Cortex of kidney (tissue), 1 donor: ENCODE measurements at places on chromosomes 7 and 10.

DNA sequence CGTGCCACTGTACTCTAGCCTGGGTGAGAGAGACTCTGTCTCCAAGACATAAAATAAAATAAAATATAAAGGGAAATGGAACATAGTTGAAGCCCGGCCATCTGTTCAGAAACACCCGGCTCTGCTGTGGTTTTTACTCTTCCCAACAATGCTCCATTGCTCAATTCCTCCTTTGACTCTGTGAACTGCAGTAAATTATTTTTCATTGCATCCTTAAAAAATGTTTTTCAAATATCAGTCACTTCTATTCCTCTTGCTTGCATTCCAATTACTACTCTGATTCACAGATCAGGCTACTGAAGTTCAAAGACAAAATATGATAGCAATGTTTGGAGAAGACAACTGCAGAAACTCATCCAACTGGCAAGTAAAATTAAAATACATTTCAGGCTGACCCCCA, 983.0 kb downstream of the SORCS1 start:
- DNase-seq = no peak

DNA sequence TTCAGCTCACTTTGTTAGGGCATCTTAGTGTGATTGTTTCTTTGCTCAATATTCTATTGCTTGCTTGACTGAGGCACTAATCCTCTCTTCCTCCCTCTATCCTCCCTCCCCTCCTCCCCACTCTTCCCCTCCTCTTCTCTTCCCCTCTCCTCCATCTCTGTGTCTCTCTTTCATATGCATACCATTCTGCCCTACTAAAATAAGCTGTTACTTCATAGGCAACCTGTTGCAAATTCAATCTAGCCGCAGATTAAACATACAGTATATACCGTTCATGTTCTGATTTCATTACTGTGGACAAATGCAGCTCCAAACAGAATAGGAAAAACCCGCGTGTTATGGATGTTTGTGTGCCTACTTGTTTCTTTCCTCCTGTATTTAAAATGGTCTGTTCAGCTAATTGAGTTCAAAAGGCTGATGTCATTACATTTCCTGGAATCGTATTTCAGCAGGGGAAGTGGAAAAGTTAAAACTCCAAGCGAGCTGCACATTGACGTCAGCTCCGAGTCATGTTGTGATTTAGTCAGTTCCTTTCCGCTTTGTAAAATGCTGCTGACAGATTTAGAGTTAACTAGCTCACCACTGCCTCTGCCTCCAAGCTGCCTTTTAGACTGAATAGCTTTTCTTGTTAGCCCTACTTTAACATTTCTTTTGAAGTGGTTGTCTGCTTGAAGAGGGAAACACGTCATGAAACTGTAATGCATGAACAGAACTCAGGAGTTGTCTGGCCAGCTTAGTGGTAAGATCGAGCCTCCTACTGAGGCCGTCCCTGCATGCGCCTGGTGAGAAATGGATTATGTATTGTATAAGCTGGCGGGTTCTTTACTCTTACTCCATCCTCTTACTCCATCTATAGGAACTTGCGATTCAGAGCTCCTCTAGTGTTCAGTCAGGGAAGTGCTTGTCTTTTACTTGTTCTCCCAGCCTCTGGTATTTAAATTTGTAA, 69.0 kb downstream of the CREM start:
- DNase-seq = no peak

GRCh38 chr7:30977896-30978564, 14.3 kb downstream of the GHRHR start:
- no peak for DNase-seq

DNA sequence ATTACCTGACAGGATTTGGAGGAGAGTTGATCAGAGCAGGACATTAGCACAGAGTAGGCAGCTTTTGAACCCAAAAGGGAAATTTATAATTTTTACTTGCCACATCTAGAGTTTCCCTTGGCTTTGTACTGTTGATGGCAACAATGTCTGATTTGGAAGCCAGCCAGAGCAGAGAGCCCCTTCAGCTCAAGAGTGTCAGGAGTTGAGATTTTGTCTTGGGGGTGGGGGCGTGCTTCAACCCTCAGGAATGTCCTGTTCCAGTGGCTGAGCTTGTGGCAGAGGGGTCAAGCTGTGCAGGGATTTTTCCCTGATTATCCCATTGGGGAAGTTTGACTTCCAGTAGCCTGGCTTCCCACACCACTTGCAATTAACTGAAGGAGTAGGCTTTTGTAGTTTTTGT, 27.0 kb downstream of the SP4 start:
- no peak for DNase-seq

- no peak for DNase-seq
Measured at GRCh38 chr10:118570591-118570990, 24.9 kb downstream of the PRLHR start.

- DNase-seq = no peak
Measured at GRCh38 chr10:101287183-101287996, 58.1 kb upstream of the LBX1 start.

DNA sequence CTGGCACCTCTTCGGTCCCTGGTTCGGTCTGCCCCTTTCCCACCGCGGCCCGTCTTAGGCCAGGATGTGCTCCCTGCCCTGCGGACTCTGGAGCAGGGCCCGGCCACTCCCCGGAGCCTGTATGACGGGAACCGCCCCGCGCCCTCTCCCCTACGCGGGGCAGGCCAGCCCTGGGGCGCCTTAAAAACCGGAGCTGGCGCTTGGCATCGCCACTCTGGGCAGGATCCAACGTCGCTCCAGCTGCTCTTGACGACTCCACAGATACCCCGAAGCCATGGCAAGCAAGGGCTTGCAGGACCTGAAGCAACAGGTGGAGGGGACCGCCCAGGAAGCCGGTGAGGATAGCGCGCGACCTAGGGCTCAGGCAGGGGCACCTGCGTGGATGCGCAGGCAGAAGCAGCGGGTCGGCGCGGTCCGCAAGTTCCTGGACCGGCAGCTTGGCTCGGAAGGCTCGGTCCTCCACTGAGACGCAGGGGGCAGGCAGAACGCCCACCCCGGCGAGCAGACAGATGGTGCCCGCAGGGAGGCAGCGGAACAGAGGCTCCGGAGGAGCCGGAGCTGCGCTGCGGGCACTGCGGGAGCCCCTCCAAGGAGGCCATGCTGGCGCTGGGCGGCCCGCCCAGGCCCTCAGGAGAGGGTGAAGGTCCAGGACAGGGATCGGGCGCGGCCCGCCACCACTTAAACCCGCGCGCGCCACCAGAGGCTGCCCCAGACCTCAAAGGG, at the start of gene ADIRF:
Gene ADIRF, plus strand, starts transcription at position 212 of the 723 bp plus-strand sequence. Its CDS starts 63 bp downstream, at position 275.
- no peak for DNase-seq

GRCh38 chr10:15681076-15681475, 38.6 kb downstream of the ITGA8 start:
- no peak for DNase-seq

- no peak for DNase-seq
Measured at GRCh38 chr10:34584164-34584563, 230.9 kb downstream of the PARD3 start.

DNA sequence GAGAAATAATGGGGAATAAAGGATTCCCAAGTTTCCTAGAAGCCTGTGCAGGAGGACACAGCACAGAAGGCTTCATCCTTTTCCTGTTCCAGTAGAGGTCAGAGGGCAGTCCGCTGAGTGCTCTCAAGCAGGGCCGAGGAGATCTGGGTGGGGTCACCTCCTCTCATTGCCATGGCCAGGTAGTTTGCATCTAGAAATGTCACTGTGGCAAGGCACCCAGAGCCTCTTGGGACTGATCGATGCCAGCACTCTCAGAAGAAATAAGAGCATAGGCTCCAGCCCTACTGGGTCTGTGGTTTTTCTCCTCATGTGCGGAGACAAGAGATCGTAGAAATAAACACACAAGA, 7.9 kb downstream of the NUB1 start:
- no peak for DNase-seq

DNA sequence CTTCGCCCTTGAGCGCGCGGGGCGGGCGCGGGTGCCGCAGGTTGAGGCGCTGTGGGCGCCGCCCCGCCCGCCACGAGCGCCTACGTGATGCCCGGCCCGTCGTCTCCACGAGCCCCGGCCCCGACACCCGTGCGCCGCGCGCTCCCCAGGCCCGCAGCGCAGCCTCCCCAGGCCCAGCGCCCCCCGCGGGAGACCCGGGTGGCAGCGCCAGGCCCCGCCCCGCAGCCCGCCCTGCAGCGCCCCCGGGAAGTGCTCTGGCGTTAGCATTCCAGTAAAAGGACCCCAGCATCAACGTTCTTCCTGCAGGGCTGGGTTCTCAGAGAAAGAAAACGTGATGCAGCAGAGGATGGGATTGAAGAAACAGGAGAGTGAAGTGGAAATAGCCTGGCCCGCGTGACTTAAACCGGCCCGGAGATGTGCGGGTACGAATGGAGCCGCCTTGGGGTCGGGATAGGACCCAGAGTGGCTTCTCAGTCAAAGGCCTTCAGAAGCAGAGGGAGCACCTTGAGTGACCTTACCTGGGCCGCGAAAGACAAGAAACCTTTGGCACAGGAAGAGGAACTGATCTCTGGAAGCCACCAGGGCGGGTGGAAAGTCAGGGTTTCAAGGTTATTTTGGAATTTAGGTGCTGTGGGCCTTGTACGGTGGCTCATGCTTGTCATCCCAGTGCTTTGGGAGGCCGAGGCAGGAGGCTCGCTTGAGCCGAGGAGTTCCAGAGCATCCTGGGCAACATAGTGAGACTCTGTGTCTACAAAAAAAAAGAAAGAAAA, 1.8 kb downstream of the PFKP start:
- DNase-seq = no peak

- DNase-seq = no peak
Measured at GRCh38 chr10:18261063-18261610, 120.9 kb downstream of the CACNB2 start.

GRCh38 chr10:14523286-14523685, 192.6 kb upstream of the FRMD4A start:
- DNase-seq = no peak

DNA sequence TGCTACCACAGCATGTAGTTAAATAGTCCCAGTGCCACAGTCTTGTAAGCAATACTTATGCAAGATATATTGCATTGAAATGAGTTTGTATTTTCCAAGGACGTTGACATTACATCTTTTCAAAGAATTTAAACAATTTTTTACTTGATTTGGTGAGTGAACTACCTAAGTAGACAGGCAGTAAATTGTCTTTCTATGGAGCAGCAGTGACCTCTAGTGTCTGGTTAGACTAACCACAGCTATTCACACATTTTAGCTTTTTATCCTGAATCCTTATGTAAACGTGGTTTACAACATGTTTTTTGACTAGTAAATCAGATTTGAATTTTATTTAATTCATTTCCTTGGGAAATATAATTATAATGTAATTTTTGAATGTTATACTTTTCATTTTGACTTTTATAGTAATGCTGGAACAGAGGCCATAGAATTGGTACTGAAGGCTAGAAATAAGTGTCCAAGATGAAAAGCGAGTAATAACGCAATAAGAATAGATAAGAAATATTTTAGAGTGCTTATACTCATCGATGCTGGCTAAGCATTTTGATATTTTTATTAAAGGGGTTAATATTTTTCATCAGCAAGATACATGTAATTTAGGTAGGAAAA, 5.6 kb downstream of the LRRTM3 start:
- no peak for DNase-seq

- no peak for DNase-seq
Measured at GRCh38 chr10:86661161-86662025, 6.9 kb upstream of the LDB3 start.

GRCh38 chr10:29243750-29244149, 45.1 kb upstream of the LYZL1 start:
- DNase-seq = no peak

GRCh38 chr10:88103576-88103975, 240.2 kb downstream of the PTEN start:
- DNase-seq = no peak

- no peak for DNase-seq
Measured at GRCh38 chr7:44631458-44632115, 25.2 kb downstream of the OGDH start.

DNA sequence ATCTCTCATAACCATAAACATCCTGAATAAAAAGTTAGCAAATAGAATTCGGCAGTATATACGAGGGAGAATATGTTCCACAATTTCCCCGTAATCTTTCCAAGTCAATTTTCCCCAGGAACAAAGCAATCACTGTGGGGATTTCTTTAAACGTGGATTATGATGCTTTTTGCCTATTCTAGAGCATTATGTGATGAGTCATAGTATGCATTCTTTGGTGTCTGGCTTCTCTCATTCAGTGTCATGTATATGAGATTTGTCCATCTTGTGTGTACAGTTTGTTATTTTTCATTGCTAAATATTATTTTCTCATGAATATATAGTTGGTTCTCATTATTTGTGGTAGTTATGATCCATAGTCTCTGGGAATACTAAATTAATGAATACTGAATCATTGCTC, 9.9 kb upstream of the OR9A4 start:
- no peak for DNase-seq

DNA sequence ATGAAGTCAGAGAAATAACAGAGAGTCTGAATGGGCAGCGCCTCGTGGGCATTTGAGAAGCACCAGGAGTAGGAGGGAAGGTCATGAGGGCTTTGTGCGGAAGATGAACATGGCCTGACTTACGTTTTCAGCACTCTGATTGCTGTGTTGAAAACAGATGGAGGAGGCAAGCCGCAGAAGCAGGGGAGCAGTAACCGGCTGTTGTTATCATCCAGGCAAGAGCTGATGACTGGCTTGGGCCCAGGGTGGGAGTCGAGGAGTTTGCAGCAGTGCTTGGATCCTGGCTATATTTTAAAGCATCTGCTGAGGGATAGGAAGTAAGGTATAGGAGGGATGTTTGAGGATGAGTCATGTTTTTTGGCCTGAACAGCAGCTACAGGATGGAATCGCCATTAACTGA, 12.7 kb upstream of the PDLIM1 start:
- no peak for DNase-seq

DNA sequence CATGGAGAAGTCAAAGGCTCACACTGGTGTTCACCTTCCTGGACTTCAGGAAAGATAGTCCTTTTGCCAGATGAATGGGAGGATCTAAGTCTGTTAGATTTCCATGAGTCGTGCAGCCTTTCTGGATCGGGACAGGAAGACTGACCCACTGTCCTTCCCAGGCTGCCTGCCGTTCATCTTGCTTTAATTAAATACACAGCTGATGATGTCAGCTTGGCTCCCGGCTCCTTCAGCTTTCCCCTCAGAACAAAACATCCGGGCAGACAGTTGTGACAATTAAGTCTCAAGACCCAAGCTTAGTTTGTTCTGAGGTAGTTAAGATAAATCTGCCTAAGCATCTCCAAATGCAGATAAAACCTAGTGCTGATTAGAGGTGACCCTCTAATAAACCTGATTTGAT, 58.6 kb downstream of the AUTS2 start:
- DNase-seq = no peak

DNA sequence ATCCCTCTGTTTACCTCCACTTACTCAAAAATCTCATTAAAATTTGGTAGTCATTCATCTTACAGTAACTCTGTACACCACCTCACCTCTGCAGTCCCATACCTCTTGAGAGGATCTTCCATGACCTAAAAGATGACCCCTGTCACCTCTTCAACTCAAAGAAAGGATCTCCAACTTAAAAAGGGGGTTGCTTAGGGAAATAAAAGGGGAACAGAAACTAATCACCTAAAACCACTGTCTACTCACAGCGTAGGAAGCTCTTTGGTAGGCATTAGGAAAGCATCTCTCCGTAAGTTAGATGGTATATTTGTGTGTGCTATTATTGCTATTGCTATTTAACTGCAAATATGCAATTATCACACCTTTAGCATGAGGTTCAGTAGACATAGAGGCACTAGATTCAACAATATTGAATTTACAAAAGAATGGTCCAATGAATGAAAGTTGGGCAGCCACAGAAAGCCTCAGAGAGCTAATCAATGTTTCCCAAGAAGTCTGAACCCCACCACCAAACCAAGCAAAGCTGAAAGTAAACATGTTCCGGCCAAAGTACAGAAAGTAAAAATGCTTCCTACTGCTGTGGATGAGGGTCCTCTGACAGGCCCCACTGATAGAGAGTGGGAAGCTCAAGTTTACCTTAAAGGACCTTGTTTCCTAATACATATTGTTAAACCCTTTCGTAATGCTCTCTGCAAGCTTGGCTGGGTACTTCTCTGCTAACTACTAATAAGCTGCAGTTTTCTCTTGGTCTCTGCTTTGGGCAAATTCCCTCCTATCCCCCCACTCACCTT, 105.8 kb downstream of the GRM8 start:
- DNase-seq = no peak
